ENCODE measurements at places on chromosomes 3 and 15. TPM values are rescaled to one million over a fixed set of nuclear protein-coding genes. Genes with fewer than 3 reads are reported as not detected.
A peak's percentile ranks its signal among the peaks of the same experiment; 100 is the strongest.

The NAALADL2 gene
- total RNA-seq, result 22.7 TPM

- no peaks in the 10 kb centered on the region for H3K4me1 ChIP-seq
- DNase-seq, result peak; percentile 9
- no peaks in the 10 kb centered on the region for H3K36me3 ChIP-seq
- no peak overlapping the region for H3K27ac ChIP-seq
These were observed 50.7 kb upstream of the FOXB1 start for GRCh38 chr15:59953392-59953883.

DNA sequence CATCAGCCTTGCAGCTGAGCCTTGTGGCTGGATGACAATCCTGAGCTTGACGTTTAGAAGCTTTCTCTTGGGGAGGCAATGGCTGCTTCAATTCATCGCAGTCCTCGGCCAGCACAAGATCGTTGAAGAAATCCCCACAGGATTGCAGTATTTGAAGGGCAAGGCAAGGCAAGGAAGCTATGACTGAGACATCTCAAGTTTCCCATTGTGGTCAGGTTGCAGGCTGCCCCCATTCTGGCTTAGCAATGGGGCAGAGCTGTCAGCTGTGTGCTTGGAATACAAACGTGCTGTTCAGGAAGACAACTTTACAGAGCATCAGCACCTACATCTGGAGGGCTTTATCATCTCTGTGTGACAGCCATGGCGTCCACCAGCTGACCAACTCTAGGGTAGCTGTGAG is 275.9 kb upstream of the TBL1XR1 start:
- no peaks in the 10 kb centered on the region for H3K4me1 ChIP-seq
- DNase-seq, result no peak
- no peaks in the 10 kb centered on the region for H3K27me3 ChIP-seq
- no peak overlapping the region for H3K4me3 ChIP-seq
- H3K36me3 ChIP-seq, result no peaks in the 10 kb centered on the region
- H3K27ac ChIP-seq, result no peak overlapping the region

DNA sequence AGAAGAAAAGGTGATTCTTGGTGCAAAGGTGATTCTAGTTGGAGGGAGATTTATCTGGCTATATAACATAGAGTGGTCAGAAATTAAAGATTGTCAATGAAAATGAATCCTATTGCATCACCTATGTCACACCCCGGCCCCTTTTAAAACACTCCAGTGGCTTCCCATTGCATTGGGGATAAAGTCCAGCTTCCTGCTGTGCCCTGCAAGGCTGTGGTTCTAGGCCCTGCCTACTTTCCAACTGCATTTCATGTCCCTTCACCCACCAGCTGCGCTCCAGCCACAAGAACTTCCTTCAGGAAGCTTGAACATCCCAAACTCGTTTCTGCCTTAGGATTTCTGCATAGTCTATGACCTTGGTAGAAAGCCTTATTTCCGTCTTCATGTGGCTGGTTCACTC is 118.7 kb upstream of the UMPS start:
- H3K27ac ChIP-seq, result peak overlapping the region; percentile 62
- no peaks in the 10 kb centered on the region for H3K27me3 ChIP-seq
- H3K4me3 ChIP-seq, result no peak overlapping the region
- H3K4me1 ChIP-seq, result peaks cover 9% of the 10 kb centered on the region

GRCh38 chr3:153356908-153357307 is 194.9 kb downstream of the RAP2B start:
- no peak for DNase-seq
- H3K27ac ChIP-seq, result no peak overlapping the region
- H3K4me3 ChIP-seq, result no peak overlapping the region

Measured in transverse colon (tissue), 4 donors.